ENCODE measurements at places on chromosomes 16 and 17.

GRCh38 chr16:77652399-77652798 is 69.9 kb upstream of the NUDT7 start:
- no peak for DNase-seq

DNA sequence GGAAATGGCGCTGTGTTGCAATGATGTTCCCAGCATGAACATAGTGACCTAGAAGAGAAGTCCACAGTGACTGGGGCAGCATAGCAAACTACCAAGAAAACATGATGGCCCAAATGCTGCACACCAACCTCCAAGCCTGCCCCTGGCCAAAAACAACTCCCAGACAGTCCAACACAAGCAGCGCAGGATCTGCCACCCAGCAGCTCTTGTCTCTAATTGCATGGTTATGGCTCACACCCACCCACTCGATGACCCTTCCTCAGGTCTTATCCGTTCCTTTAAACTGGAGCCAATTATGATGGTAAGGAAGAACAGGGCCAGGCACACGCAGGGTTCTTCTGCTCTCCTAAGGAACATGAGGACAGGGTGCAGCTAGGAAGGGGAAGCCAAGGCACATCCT is 2.9 kb downstream of the MRPL27 start:
- no peak for DNase-seq

GRCh38 chr16:86844695-86845094 is 266.3 kb downstream of the FOXL1 start:
- DNase-seq = no peak

- no peak for DNase-seq
Observed at GRCh38 chr16:82643136-82643535, 16.4 kb downstream of the CDH13 start.

- no peak for DNase-seq
Observed at GRCh38 chr16:4706871-4707270, 13.5 kb downstream of the NUDT16L1 start.

- DNase-seq = no peak
Observed at GRCh38 chr16:62720651-62721050, 684.4 kb upstream of the CDH8 start.

DNA sequence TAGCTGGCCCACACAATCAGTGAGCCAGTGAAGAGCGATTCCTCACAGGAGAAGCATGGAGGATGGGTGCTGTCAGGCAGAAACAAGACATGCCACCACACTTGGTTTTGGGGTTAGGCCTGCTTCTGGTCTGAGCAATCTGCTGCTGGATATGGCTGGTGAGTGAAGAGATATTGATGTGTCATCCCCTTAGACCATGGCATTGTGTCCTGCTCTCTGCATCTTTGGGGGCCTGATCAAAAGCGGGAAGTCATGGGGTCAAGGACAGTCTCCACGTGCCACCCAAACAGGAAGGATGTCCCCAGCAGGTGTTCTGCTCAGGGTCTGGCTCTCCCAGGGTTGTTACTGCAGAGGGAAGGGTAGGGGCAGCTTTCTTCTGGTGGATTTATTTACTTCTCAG is 140.7 kb downstream of the PRKCB start:
- DNase-seq = no peak

DNA sequence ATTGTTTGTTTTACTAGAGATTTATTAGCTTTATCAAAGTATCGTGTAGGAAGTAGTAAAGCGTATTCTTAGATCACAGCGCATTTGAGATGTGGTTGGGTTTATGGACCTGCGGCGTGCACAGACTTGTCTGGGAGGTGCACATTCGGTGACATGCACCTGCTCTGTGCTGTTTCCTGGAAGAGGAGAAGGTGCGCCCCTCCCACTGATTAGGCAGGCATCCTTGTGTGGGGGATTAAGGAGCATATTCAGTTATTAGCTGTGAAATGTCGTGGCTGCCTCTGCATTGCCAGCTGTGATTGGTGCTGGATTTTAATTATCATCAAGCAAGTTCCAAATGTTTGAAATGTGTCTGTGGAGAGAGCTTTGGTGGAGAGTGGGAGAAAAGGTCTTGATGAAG is 903.8 kb upstream of the RBFOX1 start:
- no peak for DNase-seq

DNA sequence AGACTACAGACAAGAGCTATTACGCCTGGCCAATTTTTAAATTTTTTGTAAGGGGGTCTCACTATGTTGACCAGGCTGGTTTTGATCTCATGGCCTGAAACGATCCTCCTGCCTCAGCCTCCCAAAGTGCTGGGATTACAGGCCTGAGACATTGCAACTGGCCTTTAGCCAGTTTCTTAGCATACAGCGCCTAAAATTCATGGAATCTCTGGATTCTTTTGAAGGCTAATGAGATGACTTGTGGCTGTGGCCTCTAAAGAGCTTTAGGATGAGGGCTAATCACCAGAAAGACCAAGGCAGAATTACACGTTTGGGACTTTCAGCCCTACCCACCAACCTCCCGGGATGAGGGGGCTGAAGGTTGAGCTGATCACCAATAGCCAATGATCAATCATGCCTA is 34.6 kb downstream of the AKAP10 start:
- DNase-seq = no peak

- no peak for DNase-seq
Observed at GRCh38 chr17:79837888-79838521, 1.2 kb downstream of the CBX4 start.

GRCh38 chr16:8585041-8585440 is 5.3 kb downstream of the TMEM114 start:
- no peak for DNase-seq

DNA sequence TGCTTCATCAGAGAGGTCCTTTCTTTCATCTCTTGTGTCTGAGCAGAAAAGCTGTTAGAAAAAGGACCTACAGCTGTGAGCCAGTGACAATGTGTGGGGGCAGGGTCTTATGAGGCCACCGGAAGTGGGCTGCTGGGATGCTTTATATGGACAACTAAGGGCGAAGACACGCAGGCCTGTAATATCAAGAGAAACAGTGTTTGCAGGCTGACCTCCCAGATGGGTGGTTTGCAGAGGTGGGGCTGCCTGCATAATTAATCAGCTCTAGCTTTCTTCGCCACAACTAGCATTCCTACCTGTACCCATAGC is 30.4 kb upstream of the SALL1 start:
- DNase-seq = no peak

DNA sequence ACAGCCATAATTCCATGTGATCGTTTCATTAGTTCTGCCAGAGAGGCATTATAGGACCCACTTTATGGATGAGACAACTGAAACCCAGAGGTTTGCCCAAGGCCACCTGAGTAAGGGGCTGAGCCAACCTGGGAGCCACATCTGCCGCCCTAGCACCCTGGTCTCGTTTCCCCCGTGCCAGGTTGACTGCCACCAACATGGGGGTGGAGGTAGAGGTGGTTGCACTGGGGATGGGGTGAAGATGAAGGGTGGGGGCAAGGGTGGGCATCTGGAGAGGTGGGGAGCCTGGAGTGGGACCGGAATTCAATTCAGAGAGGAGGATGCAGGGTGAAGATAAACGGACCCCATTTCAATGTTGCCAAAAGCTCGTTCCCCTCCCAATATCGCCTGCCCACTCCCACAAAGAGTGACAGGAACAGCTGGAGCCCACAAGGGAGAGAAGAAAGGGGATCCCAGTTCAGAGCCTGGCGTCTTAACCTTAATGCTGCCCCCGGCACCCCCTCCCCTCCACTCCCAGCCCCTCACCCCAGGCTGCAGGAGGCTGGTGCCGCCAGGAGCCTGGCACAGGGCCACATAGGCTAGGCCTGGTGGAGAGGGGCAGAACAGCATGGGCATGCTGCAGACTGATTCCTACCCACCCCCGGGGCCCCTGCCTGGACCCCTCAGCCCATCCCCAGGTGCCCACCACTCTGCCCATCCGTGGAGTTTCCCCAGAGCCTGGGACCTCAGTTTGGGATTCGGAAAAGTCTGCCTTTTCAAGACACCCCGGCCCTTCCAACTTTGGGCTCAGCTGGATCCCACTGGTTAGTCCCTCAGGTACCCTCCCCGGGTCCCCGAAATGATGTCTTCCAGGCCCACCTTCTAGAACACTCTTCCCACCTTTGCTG is 29.6 kb downstream of the NGFR start:
- DNase-seq = no peak

GRCh38 chr16:72098936-72099335 is 5.3 kb downstream of the DHX38 start:
- no peak for DNase-seq

DNA sequence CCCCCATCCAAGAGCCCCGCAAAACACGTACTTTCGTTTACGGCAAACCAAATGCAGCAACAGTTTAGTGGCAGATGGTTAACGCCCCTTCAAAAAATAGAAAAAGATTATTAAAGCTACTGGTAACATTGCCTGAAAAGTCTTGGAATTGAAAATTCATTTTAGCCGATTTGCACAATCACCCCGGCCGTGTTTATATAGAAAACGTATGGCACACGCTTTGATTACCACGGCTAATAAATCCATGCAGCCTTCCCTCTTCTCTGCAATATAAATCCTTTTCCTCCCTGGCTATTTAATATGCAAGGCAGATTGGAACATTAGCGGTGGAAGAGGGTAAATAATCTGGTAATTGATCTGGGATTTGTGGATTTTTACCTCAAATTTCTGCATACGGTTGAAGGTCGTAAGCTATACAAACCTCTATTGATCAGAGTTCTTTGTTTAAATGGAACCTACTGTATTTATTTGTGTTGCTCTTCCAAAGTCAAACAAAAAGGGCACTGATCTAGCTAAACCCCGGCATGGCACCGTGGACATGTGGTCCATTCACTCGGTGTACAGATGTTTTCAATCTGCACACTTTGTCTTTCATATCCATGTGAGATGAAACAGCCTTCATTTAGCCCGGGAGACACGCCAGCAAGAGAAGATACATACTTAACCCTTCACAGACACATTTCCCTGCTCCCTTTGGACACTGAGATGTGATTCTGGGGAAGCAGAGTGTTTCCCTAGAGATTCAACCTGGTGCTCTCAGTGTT is 238.1 kb upstream of the MAF start:
- DNase-seq = no peak

DNA sequence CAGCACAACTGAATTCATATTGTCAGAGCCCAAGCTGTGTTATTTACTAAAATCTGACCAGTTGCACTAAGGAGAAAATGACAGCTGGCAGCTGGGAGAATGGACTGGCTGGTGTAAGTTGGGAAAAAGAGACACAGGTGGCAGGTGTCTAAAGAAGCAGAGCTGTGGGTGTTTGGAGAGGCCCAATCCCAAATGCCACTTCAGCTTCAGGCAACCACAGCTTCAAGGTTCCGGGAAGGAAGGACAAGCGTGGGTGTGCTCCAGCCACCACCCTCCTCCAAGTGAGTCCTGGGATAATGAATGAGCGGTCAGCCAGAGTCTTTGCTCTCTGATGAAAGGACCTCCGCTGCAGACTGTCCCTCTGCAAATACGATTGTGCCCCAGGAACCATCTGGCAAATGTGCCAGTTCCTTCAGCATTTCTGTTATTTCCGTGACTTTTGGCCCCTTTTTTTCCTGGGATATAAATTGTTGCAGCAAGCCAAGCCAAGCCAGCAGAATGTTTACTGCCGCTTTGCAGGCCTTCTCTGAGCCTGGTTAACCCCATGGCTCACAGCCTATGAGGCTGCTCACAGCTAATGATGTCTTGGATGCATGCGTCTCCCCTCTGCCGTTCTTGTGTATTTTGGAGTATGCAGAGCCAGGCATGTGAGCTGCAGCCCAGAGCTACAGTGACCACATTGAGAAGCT is 9.5 kb upstream of the RHBDL3 start:
- no peak for DNase-seq

DNA sequence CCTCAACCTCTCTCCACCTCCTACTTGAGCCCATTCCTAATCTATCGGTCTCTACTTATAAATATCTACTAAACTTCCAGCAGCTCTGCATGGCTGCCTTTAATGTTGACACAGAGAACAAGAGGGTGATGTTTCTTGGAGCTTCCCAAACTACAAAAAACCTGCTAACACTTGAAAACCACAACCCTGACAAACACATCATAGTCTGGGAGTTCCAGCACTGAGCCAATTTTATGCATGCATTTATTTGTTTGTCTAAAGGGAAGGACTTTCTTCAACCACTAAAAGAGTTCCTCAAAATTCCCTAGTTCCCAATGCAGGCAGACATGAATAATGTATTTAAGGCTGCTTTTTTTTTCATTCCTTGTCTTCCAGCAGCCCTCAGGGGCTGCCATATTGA is 331.8 kb upstream of the XYLT1 start:
- DNase-seq = no peak

DNA sequence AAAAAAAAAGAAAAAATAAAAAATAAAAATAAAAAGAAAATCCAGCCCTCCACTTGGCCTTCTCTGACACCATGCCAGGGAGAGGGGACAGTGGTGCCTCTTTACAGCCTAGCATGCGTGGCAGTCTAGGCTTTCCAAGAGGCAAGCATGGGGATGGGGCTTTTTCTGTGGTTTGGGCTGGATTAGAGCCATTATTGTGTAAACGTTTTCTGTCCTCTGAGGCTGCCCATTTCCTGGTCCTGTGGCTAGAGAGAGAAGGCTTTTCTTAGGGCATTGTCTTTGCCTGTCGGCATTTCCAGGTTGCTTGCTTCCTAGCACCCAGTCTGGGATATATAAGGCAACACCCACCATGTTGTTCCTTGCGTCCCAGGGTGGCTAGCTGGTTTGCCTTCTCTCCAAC is 2.7 kb upstream of the DHRS7B start:
- DNase-seq = no peak

DNA sequence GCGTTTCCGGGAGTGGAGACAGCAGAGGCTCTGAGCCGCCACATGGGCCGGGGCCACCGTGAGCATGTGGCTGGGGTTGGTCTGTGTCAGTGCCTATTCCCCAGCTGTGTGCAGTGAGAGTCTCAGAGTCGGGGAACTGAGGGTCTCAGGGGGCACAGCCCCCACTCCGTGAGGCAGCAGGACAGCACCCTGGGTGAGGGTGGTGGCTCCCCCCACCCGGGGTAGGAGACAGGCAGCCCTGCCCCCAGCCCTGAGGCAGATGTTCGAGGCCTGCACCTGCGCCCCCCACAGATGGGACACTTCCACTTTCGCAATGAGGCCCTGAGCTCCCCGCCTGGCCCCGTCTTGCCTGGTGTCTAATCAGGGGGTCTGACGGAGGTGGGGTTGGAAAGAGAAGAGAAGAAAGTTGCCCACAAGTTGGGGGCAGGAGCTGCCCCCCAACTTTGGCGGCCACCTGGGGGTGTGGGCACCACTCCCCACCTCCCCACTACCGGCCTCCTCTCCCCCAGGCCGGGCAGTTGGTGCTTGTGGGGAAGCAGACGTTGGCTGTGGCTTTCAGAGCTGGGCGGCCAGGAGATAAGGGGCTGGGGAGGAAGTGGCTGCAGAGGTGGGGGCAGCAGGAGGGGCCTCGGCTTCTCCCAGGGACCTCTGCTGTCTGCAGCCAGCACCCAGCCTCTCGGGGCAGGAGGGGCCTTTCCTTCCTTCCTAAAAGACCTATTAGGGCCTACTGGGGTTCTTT is 1.8 kb upstream of the CBFA2T3 start:
- no peak for DNase-seq

- no peak for DNase-seq
Observed at GRCh38 chr17:61411261-61412142, 11.9 kb downstream of the TBX2 start.

DNA sequence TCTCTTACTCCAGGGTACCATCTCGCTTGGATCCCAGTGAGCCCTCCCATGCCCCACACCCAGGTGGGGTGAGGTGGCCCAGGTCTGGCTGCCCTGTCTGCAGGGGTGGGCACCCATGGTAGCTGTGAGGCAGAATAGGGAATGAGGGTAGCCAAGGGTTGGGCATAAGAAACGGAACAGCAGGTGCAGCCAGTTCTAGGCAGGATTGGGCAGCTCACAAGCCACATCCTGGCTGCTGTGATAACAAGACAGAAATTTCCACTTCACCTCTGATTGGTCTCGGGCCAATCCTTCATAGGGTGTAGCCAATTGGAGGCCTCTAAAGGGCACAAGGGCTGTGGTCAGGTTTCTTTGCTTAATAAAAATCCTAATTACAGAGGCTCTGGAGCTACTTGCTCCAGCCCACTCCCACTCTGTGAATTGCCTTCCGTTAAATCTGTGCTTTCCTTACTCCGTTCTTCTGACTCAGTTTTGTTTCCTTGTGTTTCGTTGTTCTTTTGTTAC is 1.5 kb upstream of the ARHGDIG start:
- DNase-seq = no peak

Measured in cortex of kidney (tissue), 1 donor.